Stimulated activated naive CD4-positive, alpha-beta T cell treated with Interleukin-2 at 50 U/mL for 16 hours (primary cell): ENCODE measurements at places on chromosomes 3 and 15.

- DNase-seq = no peak
Observed at GRCh38 chr3:183591881-183592521, 36.5 kb upstream of the KLHL6 start.

- DNase-seq = no peak
Observed at GRCh38 chr15:45666119-45666875, 31.5 kb downstream of the SQOR start.

GRCh38 chr3:127732879-127733350 lies 60.2 kb downstream of the ABTB1 start:
- DNase-seq = no peak

DNA sequence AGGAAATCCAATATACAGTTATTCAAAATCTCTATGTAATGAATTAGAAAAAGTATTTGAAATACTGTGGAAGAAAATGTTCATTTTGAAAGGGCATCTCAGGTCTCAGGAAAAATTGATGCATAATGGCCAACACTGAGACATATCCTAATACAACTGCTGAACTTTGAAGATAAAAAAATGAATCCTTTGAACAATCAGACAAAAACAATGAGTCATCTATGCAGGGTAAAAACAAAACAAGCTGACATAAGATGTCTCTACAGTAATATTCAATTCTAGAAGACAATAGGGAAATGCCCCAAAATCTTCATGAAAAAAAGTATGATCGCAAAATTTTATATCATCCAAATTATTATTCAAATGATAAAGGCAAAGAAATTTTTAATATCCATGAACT lies 34.0 kb upstream of the ZNF280D start:
- DNase-seq = no peak

DNA sequence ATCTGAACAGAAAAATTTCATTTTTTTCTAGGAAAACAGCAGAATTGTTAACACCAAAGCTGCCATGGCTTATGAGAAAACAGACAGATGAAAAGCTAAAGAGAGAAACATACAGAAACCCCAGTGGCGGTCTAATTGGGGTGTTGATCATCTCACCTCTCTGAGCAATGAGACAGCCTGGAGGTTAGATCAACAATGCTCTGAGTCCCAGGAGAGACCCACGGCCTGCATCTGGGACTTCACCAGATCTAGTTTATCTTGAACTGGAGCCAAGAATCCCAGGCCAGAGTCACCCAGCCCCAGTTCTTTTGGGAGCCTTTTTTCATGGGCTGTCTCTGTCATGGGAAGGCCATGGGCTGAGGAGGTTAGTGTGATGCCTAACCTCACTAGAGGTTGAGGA lies 3.5 kb upstream of the GALNT15 start:
- no peak for DNase-seq

DNA sequence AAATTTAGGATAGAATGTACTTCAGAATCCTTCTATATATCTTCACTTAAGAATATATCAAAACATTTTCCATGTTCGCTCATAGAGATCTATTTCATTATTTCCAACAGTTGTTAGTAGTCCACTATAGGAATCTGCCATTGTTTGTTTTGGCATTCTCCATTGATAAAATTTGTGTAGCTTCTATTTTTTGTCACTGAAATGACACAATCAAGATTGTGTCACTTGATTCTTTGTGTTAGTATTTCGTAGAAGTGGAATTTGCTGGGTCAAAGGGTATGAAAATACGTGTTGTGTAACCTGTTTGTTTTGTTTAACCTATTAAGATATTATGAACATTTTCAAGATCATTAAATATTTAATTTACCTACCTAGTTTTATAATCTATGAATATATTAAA lies 15.9 kb upstream of the GPR156 start:
- DNase-seq = no peak

DNA sequence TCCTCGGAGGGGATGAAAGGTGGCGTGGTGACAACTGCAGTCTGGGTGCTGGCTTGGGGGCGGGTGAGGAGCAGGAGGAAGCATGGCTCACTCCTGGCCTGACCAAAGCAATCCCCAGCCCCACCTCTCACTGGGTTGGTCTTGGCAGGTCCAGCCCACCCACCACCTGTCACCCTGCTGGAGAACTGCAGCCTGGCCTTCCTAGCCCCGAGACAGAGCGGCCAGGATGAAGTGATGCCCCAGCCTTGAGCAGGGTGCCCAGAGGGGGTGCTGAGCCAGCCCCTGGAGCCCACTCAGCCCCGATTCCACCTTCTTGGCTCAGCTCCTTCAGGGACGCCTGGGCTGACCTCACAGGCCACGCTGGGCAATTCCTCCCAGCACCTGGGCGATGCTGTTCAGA lies 89.9 kb downstream of the IQSEC1 start:
- no peak for DNase-seq

DNA sequence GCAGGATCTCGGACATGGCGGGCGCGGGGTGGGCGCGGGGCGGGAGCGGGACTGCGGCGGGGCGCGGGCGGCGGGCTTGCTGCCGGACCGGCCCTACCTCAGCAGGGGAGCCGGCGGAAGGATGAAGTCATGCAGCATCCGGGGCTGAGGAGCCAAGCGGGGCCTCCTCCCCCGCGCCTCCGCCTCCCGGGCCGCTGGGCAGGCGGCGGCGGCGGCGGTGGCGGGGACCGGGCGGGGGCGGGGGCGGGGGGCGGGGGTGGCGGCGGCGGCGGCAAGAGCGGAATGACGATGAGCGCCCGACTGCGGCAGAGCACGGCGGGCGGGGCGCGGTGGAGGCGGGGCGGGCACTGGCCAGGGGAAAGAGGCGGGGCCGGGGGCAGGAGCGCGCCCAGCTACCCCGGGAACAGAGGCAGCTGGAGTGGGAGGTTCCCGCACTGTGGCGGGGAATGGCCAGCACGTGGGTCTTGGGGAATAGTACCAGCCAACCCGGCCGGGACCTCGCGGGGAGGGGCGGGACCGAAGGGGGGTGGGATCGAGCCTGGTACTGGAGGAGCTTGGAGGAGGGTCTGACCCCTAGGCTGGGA lies at the start of gene CAMK2N2:
Gene CAMK2N2, minus strand, starts transcription at position 284 of the 584 bp plus-strand sequence. Its CDS starts 268 bp downstream, at position 16.
- peak; percentile 56 for DNase-seq

DNA sequence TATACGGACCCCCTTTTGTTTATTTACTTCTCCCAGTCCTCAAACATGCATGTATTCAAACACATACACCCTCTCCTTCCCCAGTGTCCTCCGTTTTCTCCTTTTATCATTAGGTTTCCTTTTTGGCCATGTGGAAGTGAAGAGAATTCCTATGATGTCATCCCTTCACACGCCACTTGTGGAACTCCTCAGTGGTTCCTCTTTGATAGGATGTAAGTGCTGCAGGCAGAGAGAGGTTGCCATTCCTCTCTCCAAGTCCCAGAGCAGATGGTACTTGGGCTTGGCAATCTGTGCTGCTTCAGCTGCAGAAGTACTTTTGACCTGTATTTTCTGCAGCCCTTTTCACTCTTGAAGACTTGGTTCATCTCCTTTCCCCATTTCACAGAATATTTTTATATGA lies 32.9 kb upstream of the CRTC3 start:
- DNase-seq = no peak

GRCh38 chr3:73073091-73073707 lies 11.7 kb downstream of the EBLN2 start:
- no peak for DNase-seq

DNA sequence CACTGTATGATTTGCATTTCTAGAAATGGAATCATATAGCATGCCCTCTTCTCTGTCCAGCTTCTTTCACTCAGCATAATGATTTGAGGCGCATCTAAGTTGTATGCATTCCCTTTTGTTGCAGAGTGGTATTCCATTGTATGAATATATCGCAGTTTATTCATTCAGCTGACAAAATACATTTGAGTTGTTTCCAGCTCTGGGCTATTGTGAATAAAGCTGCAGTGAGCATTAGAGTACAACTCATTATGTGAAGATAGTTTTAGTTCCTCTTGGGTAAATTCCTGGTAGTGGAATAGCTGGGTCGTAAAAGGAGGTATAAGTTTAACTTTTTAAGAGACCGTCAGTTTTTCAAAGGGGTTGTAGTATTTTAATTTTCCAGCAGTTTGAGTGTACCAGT lies 38.5 kb upstream of the POLR2M start:
- no peak for DNase-seq
